Glutamatergic neuron (in vitro differentiated cells): ENCODE measurements at places on chromosomes 1 and 21.

DNA sequence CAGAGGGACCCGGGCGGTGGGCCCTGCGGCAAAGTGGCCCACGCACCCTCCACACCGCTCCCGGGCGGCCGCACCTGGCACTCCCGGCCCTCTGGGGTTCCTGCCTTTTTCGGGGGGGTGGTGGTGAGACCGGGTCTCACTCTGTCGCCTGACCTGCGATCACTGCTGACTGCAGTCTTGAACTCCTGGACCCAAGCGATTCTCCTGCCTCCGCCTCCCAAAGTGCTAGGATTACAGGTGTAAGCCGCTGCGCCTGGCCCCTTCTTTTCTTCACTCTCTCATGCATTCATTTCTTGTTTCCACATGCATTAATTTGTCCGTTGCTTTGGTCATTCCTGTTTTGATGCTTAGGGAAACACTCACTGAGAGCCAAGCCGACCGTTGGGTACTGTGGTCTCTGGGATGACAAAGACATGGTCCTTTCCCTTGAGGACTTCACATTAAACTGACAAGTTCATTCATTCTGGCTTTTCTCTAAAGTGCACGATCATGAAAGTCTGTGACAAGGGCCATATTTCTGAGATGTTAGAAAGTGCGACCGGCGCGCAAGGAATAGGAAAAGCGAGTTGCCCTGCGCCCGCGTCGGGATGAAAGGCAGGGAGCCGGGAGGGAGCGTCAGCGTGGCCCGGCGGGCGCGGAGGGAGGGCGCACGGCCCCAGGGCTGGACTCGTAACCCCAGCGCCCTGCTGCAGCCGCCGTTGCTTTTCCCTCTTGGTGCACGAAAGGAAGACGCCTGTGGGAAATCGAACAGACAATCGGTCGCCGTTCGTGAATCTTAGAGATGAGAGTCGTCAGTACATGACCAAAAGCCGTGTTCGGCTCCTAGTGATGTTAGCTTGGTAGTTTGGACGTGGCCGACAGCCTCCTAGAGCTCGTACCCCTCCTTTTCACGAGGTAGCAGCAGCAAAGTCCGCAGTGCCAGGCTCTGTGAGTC is 1.0 kb upstream of the MCOLN2 start:
- DNase-seq = peak; percentile 40

DNA sequence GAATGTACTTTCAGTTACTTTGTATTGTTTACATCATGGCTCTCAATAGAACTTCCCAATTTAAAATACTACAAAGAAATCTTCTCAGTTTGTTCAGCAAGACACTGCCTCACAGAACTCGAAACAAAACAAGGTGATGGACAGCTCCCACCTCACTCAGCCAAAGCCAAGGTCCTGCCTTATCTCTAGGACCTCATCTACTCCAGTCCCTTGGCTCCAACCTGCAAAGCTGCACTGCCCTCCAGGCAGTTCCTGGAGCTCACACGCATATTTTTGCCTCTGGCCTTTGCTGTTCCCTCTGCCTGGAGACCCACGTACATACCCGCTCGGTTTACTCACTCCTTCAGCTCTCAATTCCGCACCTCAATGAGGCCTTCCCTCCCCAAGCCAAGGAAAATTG is 40.3 kb downstream of the MCOLN2 start:
- no peak for DNase-seq

DNA sequence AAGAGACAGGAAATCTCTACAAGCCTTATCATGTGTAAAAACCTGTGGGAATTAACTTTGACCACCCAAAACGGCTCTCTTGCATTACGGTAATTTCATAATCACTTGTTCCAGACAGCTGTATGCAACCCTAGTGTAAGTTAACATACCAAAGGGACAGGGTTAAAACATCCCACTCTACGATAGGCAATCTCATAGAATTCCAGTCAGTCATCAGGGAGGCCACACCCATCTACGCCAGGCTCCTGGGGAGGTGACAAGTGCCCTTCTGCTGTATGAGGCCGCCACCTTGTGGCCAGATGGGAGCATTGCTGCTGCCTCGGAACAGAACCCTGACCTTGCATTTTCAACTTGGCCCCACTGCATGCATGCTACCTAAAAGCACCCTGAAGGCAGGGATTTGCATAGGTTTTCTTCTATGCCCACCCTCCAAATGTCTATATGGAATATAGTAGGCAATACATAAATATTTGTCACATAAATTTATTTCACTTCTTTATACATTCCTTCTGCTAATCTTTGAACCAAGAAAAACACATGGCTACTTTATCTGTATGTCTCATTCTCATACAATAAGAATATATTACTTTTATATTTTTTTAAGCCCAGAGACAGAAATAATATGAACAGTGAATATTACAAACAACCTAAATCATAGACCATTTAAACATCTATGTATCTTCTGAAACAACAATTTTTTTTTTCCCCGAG is 12.6 kb downstream of the HSF2BP start:
- DNase-seq = peak; percentile 91

GRCh38 chr1:205582471-205583291 is 49.1 kb downstream of the ELK4 start:
- no peak for DNase-seq
